NCI-H1436 treated with DMSO at 0.1 percent for 48 hours (cell line): ENCODE measurements at places on chromosomes 7 and 10.

DNA sequence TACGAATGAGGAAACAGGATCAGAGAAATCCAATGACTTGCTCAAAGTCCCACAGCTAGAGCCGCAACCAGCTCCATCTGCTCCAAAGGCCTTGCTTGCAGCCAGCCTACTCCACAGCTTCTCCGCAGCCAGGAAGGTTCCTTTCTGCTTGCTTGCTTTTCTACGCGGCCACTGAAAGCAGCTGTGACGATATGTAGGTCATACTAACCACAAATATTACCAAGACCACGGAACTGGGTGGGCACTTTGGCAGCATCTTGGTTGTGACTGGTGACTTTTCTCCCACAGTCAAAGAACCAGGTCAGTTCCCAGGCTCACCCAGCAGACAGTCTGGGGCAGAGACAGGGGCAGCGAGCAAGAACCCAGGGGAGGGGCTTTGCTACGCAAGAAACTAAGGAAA is 86.4 kb downstream of the FAM53B start:
- DNase-seq: no peak

- no peak for DNase-seq
Measured at GRCh38 chr10:79981450-79982361, 32.8 kb upstream of the SFTPD start.

- DNase-seq: no peak
Measured at GRCh38 chr10:127979045-127979444, 72.1 kb downstream of the PTPRE start.

- DNase-seq: no peak
Measured at GRCh38 chr7:101487105-101487458, 124.4 kb downstream of the COL26A1 start.

GRCh38 chr7:36303202-36304098 is 86.2 kb upstream of the ANLN start:
- no peak for DNase-seq

- DNase-seq: no peak
Measured at GRCh38 chr7:157769086-157769485, 432.3 kb downstream of the DNAJB6 start.

GRCh38 chr10:23079700-23080099 is 15.7 kb upstream of the MSRB2 start:
- no peak for DNase-seq

DNA sequence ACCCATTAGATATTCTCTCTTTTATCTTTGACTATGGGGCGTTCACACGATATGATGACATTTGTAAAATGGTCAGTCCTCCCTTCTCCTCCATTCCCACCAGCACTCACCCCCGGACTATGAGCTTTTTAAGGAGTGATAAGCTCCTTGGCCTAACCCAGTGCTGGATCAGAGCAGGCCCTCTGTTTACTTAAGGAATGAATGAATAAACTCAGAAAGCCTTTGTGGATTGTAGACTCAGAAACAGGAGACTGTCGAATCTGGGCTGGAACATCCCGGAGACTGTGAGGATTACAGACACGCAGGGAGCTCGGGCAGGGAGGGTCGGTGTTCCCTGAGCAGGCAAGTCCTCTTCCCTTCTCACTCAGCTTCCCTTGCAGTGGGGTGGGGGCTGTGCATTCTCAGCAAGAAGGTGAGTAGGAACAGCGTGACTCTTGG is 6.8 kb upstream of the ZCCHC24 start:
- no peak for DNase-seq
